ENCODE measurements at places on chromosomes 5 and 9. TPM values are rescaled to one million over a fixed set of nuclear protein-coding genes. Genes with fewer than 3 reads are reported as not detected.

The SLC6A3 gene
- total RNA-seq = not detected

The GDF9 gene
- 0.27 TPM for total RNA-seq

The DCTN4 gene
- 78.9 TPM for total RNA-seq

The MPDZ gene
- total RNA-seq = 31.2 TPM

The NEUROG1 gene
- total RNA-seq = not detected

The ADCY2 gene
- total RNA-seq = not detected

The TAF1L gene
- 0.05 TPM for total RNA-seq

The REEP5 gene
- total RNA-seq = 47.3 TPM

The NMUR2 gene
- not detected for total RNA-seq

The KIF2A gene
- total RNA-seq = 46.5 TPM

The FGD3 gene
- total RNA-seq = 0.86 TPM

The FIBCD1 gene
- total RNA-seq = 0.48 TPM

The CLIC3 gene
- not detected for total RNA-seq

The FBXW11 gene
- total RNA-seq = 102 TPM

The EQTN gene
- total RNA-seq = not detected

The IL31RA gene
- 0.16 TPM for total RNA-seq

The RAD17 gene
- 30.6 TPM for total RNA-seq
